ENCODE measurements at places on chromosomes 11 and 22.

DNA sequence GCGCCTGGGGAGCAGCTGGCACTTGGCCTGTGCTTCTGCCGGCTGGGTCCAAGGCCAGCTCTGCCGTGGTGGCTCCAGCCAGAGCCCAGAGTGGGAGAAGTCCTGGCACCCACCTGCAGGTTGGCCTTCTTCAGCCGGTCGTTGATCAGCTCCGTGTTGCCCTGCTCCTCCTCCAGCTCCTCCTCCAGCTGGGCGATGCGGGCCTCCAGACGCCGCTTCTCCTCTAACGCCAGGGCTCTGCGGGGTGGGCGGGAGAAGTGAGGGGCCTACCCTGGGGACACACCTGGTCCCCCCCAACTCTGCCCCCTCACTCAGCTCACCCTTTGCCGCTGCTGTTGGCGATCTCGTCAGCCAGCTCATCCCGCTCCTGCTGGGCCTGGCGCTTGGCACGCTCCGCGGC lies 32.6 kb downstream of the APOL1 start:
- DNase-seq: no peak

DNA sequence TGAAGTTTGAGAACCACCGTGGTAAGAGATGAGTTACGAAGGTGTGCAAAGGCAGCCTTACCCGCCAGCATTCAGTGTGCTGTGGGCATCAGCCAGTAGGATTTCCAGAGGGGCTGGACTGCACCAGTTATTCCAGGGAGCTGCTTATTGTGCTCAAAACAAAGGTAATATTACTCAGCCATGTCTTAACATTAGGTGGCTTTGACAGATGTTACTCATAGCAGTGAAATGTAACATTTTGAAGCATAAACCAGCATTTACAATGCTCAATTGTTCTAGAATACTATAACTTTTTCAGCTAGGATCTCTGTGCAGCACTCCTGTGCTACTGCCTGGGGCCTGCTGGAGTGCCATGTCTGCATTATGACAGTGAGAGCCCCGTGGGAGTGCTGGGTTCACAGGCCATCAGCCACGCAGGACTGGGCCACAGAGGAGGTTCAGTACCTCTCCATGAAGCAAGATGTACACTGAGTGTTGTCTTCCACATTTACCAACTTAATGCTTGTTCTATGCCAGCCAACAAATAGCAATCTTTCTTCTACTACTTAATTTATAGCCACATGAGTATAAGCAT lies 238.1 kb downstream of the CADM1 start:
- no peak for DNase-seq

DNA sequence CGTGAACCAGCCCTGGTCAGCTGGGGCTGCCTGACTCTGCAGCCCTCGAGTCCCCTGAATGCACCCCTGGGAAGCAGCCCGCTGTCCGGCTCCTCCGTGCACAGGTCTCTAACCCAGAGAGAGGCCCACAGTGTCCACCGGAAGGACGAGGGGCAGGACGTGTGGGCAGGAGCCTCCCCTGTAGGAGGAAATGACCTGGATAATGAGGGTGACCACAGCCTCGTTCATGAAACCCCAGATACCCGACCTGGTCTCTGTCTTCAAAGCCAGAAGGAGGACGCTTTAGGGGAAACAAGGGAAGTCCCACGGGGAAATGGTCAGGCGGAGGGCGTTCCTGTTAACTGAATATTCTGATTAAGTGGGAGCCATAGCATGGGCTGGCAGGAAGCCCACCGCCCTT lies 23.3 kb downstream of the LIF start:
- no peak for DNase-seq

- DNase-seq: no peak
These were observed 2.9 kb downstream of the DGCR6L start for GRCh38 chr22:20316844-20317401.

GRCh38 chr11:70247710-70248072 lies 22.8 kb upstream of the PPFIA1 start:
- DNase-seq: no peak

GRCh38 chr22:28788601-28789000 lies 11.8 kb downstream of the XBP1 start:
- DNase-seq: no peak

GRCh38 chr22:30036656-30037055 lies 43.6 kb upstream of the HORMAD2 start:
- DNase-seq: no peak

GRCh38 chr11:62419314-62419929 lies 589 bp downstream of the SCGB1A1 start:
- DNase-seq: no peak

DNA sequence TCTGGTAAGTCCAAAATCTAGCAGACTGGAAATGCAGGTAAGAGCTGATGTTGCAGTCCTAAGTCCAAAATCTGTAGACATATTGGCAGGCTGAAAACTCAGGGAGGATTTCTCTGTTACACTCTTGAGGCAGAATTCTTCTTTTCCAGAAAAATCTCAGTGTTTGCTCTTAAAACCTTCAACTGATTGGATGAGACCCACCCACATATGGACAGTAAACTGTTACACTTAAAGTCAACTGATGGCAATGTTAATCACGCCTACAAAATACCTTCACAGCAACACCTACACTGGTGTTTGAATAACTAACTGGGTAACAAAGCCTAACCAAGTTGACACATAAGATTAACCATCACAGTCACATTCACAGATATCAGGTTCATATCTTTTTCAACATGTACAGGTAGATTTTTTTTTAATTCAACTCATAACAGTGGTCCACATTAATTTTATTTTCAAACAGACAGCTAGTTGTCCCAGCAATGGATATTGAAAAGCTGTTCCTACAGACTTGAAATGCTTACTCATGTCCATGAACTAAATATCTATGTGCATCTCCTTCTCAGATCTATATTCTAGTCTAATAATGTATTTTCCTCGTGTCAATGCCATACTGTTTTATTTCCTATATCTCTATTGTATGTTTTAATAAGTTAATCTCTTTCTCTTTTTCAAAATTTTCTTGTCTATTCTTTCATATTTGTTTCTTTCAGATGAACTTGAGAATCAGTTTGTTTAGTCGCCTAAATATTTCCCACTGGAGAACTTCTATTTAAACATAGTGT lies 110.1 kb downstream of the TMPRSS5 start:
- no peak for DNase-seq

- no peak for DNase-seq
These were observed 51.5 kb upstream of the PHOX2A start for GRCh38 chr11:72295471-72295870.

- DNase-seq: no peak
These were observed 25.5 kb downstream of the KCNJ1 start for GRCh38 chr11:128841461-128842072.

- DNase-seq: no peak
These were observed 19.4 kb downstream of the SDHD start for GRCh38 chr11:112106070-112106469.

DNA sequence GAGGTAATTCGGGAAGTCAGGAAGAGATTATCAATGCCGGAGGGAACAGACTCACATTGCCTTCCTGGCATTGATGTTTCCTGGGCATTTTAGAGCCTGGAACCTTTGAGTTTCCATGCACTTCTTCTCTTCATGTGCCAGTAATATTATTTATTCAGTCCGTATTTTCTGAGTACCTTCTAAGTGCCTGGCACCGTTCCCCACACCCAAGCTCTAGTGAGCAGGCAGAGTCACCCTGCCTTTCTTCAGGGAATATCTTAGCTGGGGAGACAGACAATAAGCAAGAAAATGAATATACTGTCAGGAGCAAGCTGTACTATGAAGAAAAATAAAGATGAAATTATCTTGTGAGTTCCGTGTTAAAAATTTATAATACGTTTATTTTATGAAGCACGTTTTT lies 136.2 kb upstream of the SEZ6L start:
- no peak for DNase-seq

- DNase-seq: no peak
These were observed 134.0 kb downstream of the INSC start for GRCh38 chr11:15248749-15249148.

DNA sequence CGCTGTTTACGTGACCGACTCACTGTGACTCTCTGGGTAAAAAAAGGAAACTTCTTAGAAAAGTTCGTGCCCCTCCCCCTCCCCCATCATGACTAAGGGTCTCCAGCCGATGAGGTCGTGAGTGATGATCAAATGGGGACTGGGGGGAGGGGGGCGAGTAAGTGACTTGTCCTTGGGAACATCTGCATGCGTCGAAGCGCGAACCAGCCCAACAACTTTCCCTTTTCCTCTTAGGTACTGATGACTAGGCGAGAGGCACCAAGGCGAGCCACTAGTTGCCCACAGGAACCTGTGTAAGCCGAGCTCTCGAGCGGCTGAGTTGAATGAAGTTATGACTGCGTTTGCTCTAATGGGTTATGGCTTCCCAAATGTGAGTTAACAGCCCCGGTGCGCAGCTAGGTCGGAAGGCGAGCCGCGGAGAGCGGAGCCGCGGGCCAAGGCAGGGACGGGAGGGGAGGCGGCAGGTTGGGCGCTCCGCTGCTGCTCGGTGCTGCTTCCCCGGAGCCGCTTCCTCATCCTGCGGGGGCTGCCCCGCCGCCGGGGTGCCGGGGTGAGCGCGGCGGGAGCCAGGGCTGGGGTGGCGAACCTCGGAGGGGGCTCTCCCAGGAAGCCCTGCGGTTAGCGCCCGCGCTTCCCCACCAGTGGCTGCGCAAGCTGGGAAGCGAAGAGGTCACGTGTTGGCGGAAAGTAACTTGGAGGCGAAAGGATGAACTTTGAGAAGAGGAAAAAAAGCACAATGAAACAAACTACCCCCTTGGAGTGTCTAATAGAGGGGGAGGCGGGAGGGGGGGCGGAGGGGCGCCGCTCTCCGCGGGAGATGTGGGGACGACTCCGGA lies 22.1 kb upstream of the BDNF start:
- no peak for DNase-seq

Measured in HS-27A (cell line).